Activated T-helper 1 cell treated with anti-CD3 and anti-CD28 coated beads, Interleukin-12 subunit alpha, Interleukin-12 subunit beta, Interleukin-2, Interleukin-4 antibody, amounts not matched to agents 30 ng/mL and 10 ng/mL and 1 ng/mL, durations not matched to agents 14 hours and 24 hours and 36 hours (primary cell): ENCODE measurements at places on chromosomes 16 and 17. TPM values are rescaled to one million over a fixed set of nuclear protein-coding genes. Genes with fewer than 3 reads are reported as not detected.

GRCh38 chr16:79599837-79600637, 500 bp downstream of the MAF start:
- peaks cover 7% of the 10 kb centered on the region for H3K27me3 ChIP-seq
- H3K36me3 ChIP-seq, result peaks cover 31% of the 10 kb centered on the region
- H3K27ac ChIP-seq, result peak overlapping the region; percentile 98
- peaks cover 46% of the 10 kb centered on the region for H3K4me1 ChIP-seq
- peak; percentile 52 for DNase-seq

HLF gene
- total RNA-seq, result 0.36 and 0.54 TPM in 2 replicates

GRCh38 chr17:21003007-21003621, 39.7 kb downstream of the USP22 start:
- H3K4me1 ChIP-seq, result peaks cover 23% of the 10 kb centered on the region
- DNase-seq, result no peak
- H3K27ac ChIP-seq, result no peak overlapping the region
- peaks cover 57% of the 10 kb centered on the region for H3K36me3 ChIP-seq
- no peak overlapping the region for H3K4me3 ChIP-seq
- no peaks in the 10 kb centered on the region for H3K27me3 ChIP-seq

GRCh38 chr17:4527134-4527533, 28.1 kb downstream of the MYBBP1A start:
- H3K4me3 ChIP-seq, result no peak overlapping the region
- H3K27me3 ChIP-seq, result peaks cover 8% of the 10 kb centered on the region

SLC12A3 gene
- not detected in 2 replicates for total RNA-seq

TPSB2 gene
- not detected in 2 replicates for total RNA-seq

DNA sequence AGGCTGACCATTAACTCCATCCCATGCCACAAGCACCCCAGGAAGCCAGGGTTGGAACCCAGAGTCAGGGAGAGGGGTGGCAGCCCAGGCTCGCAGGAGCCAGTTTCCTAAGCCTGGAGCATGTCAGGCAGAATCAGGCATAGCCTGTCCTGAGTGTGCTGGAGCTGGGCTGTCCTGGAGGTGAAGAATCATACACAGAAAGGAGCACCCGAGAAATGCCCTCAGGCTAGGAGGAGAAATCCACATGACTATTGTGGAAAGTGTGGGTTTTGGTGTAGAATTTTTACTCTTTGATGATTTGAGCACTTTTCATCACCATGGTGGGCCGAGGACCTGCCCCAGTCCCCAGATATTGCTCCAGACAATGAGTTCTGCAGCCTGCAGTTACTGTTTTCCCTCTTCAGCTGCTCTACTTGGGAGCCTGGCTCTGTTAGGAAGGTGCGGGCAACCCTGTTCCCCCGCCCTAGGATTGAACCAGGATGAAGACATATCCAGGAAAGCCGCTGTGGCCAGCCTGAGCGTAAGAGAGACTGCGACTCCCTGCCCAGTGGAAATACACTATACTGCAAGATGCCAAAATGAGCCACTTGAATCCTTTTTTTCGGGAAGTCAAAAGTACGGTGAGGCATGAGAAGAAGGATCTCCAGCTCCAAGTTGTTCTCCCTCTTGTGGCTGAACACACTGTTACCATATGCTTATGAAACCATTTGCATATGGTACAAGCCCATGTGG, 29.0 kb upstream of the HEATR6 start:
- peaks cover 27% of the 10 kb centered on the region for H3K27me3 ChIP-seq
- no peak for DNase-seq
- H3K4me1 ChIP-seq, result peaks cover 3% of the 10 kb centered on the region
- peaks cover under 1% of the 10 kb centered on the region for H3K36me3 ChIP-seq
- no peak overlapping the region for H3K27ac ChIP-seq

KRT36 gene
- total RNA-seq, result not detected in 2 replicates

DNA sequence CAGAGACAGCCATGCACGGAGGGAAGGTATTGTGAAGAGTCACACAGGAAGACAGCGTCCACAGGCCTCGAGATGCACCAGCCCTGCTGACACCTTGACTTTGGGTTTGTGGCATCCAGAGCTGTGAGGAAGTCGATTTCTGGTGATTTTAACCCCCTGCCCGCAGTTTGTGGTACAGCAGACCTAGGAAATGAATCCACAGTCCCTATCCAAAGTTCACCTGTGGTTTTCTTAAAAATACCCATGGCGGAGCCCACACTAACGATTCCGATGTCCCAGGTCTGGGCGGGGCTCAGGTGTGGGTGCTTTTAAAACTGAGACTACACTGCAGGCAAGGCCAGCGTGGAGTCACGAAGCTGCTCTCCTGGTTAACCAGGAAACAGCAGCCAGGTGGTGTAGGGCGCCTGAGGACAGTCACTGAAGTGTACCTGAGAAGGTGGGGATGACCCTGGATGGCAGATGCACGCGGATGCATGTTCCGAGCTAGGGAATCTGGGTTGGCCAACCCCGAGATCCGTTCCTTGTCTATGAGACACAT, 14.4 kb upstream of the MEAK7 start:
- peaks cover 81% of the 10 kb centered on the region for H3K4me1 ChIP-seq
- H3K27me3 ChIP-seq, result no peaks in the 10 kb centered on the region
- H3K36me3 ChIP-seq, result peaks cover 22% of the 10 kb centered on the region
- peak; percentile 80 for DNase-seq
- H3K4me3 ChIP-seq, result peak overlapping the region; percentile 45
- peak overlapping the region; percentile 85 for H3K27ac ChIP-seq

DNA sequence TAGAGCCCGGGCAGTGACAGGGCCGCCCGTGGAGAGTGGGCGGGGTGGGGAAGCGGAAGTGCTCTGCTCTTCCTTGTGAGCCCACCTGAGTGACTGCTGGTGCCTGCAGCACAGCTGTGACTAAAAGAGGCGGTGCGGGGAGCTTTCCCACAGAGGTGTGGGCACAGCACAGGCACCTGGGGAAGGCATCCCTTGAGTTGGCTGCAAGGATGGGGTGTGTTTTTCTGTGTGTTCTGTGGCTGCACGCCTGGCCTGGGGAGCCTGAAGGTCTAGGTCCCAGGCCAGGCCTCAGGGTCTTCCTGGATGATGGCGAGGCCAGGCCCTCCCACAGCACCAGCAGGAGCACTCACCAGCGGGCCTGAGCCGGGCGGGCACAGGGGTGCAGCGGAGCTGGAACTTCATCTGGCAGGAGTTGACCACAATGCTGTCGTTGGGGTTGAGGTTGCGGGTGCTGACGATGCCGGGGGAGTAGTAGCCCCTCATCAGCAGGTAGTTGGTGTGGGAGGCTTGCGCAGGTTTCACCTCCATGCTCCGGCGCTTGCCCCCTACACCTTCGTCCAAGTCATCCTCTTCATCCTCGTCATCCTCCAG, 67.1 kb downstream of the IL21R start:
- no peaks in the 10 kb centered on the region for H3K4me1 ChIP-seq
- H3K27ac ChIP-seq, result no peak overlapping the region
- DNase-seq, result no peak

SCGB1C2 gene
- total RNA-seq, result not detected in 2 replicates

DNA sequence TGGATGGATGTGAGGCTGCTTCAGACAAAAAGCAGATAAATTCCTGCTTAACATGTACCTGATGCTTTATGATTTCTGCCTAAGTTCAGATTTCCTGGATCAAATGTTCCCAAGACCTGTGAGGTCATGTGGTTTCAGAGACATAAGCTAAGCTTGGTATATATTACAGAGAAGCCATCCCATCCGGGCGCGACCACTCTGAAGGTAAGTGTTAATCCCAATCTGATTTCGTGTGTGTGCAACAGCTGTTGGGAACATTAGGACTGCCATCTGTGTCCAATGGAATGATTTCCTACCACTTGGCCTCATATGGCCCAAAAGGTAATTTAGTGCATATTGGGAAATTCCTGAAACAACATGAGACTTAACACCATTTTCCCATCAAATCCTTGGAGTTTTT, 199.1 kb downstream of the HS3ST3B1 start:
- H3K36me3 ChIP-seq, result peaks cover 1% of the 10 kb centered on the region
- no peak overlapping the region for H3K4me3 ChIP-seq
- no peak for DNase-seq

HS3ST3A1 gene
- total RNA-seq, result 4.1 and 7.2 TPM in 2 replicates

GRCh38 chr17:6163612-6164333, 93.6 kb downstream of the WSCD1 start:
- no peak for DNase-seq
- no peak overlapping the region for H3K4me3 ChIP-seq
- H3K4me1 ChIP-seq, result no peaks in the 10 kb centered on the region

GRCh38 chr16:2787961-2788360, 601 bp upstream of the PRSS33 start:
- DNase-seq, result no peak
- no peak overlapping the region for H3K4me3 ChIP-seq
- peaks cover 23% of the 10 kb centered on the region for H3K27me3 ChIP-seq
- H3K4me1 ChIP-seq, result no peaks in the 10 kb centered on the region
- H3K36me3 ChIP-seq, result no peaks in the 10 kb centered on the region
- no peak overlapping the region for H3K27ac ChIP-seq

SMPD3 gene
- total RNA-seq, result 0.49 and 0.61 TPM in 2 replicates

DNA sequence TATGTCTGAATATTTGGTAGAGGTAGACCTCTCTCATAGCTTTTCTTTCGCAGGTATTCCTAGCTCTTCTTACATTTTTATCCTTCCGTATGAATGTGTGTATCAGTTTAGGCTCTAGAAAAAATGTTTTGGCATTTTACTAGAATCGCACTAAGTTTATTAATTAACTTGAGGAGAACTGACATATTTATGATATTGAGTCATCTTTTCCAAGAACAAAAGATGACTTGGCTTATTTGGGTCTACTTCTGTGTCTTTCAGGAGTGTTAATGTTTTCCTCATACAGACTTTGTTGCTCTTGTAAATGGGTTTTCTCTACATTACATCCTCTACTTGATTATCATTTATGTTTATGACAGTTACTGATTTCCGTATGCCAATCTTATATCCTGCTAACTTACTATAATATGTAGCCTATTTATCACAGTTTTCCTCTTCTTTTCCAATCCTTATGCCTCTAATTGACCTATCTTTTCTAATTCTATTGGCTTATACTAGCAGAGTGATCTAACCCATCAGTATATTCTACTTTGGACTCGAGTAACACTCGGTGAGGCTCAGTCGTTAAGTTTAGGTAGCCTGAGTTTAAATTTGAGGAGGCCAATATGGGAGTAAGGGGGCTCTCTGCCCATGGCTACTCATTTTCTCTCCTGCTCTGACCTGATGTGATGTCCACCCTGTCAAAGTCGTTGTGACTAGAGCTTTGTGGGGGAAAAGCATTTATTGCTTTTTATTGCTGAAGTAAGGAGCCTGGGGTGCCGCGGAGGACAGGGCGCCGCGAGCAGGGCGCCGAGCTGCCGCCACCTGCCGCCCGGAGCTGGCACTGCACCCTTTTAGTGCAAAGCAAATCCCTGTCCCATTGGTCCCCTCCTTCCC, 20.0 kb downstream of the ST6GALNAC1 start:
- peaks cover 7% of the 10 kb centered on the region for H3K4me1 ChIP-seq
- H3K4me3 ChIP-seq, result no peak overlapping the region
- H3K36me3 ChIP-seq, result no peaks in the 10 kb centered on the region
- peaks cover 12% of the 10 kb centered on the region for H3K27me3 ChIP-seq
- H3K27ac ChIP-seq, result no peak overlapping the region

DNA sequence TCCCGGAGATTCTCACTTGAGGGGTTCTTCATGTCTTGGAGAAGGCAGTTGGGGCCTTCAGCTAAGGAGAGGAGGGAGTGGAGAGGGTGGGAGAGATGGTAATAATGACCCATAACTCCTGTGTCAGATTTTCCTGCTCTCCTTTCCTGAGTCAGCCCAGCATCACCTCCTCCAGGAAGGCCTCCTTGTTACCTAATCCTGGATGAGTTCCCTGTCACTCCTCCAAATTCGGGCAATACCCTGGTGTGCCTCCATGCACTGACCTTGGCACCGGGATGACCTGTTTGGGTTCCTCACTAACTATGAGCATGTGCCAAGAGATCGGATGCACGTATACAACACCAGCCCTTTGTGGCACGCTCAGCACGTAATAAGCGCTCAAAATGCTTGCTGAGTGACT, 38.8 kb downstream of the SDK2 start:
- no peaks in the 10 kb centered on the region for H3K27me3 ChIP-seq
- H3K4me3 ChIP-seq, result no peak overlapping the region
- H3K4me1 ChIP-seq, result no peaks in the 10 kb centered on the region
- no peak for DNase-seq

DNA sequence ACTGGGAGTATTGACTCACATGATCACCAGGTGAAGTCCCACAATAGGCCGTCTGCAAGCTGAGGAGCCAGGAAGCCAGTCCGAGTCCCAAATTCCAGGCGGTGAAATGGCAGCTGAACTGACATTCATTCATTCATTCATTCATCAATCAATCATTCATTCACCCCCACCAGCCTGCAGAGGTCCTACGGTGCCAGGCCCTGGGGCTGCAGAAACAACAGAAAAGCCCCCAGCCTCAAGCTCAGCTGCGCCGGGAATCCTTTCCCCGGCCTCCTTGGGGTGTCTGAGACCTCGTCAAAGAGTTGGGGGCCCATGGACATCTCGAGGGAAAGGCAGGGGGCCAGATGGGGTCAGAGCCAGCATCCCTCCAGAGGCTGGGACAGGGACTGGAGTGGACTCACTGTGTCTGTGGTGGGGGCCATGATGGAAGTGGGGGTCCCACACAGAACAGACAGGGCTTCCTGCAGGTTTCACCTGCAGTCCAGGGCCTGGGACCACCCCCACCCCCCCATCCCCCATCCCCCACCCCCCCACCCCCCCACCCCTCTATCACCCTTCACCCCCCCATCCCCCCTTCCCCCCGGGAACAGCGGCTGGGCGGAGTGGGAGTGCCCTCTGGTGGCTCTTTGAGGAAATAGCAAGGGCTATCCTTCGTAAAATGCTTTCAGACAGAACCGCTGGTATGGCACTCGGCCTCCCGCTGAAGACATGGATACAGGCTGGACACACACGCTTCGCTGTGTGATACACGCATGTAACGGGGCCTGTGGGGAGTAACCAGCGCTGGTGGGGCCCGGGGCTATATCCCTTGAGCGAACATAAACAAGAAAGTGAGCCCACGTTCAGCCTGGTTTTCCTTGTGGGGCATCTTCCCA, 8.5 kb upstream of the ZC3H18 start:
- H3K36me3 ChIP-seq, result no peaks in the 10 kb centered on the region
- peaks cover 2% of the 10 kb centered on the region for H3K27me3 ChIP-seq
- no peak overlapping the region for H3K4me3 ChIP-seq
- peak; percentile 25 for DNase-seq
- H3K4me1 ChIP-seq, result peaks cover 16% of the 10 kb centered on the region
- H3K27ac ChIP-seq, result no peak overlapping the region

DNA sequence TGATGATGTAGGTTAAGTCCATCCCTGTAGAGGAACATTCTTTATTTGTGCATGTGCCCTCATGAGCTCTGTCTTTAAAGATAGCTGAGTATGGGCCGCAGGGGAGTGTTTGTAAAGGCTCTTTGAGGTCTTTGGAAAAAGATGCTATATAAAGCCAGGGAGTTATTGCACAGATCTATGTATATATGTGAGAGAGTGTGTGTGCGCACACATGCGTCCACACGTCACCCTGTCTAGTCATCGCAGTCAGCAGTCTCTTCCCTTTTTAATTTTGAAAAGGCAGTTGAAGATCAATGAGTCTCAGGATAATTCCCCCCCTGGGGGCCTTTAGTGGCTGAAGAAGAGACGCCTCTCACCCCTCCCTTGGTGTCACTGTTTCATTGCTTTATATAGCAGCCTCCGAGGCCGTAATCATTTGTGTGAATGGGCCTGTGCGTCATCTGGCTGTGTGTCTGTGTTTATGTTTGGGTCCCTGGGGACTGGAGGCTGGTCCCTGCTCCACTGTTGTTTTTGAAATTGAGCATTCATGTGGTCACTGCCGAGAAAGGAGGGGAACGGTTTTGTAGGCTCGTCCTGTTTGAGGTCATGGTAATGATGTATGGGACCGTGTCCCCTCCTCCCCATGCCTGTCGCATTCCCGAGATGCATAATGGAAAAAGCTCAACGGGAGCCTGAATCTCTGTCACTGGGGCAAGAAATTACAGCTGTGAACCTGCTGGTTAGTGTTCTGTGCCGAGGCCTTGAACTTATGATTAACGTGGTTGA, 143.9 kb downstream of the SNX29 start:
- peaks cover 7% of the 10 kb centered on the region for H3K4me1 ChIP-seq
- DNase-seq, result no peak
- H3K36me3 ChIP-seq, result no peaks in the 10 kb centered on the region
- H3K27ac ChIP-seq, result no peak overlapping the region
- H3K4me3 ChIP-seq, result no peak overlapping the region
- H3K27me3 ChIP-seq, result no peaks in the 10 kb centered on the region
